ENCODE measurements at places on chromosomes 2 and 18.

DNA sequence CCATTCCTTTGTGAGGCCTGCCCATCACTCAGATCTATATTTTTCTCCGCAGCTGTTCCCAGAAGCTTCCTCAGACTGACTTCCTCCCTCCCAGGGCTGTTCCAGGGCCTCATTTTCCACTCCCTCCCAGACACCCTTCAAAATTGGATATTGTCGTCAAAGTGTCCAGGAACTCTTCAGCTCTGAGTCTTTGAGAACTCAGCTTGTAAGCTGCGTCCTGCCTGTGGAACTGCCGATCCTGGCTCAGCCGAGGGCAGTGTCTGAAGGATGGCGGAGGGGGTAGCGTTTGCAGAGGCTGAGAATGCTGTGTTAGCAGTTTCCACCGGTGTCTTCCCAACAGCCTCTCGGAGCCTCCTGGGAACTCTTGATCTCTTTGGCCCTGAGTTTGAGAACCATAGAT lies 27.1 kb downstream of the NCK2 start:
- DNase-seq: no peak

DNA sequence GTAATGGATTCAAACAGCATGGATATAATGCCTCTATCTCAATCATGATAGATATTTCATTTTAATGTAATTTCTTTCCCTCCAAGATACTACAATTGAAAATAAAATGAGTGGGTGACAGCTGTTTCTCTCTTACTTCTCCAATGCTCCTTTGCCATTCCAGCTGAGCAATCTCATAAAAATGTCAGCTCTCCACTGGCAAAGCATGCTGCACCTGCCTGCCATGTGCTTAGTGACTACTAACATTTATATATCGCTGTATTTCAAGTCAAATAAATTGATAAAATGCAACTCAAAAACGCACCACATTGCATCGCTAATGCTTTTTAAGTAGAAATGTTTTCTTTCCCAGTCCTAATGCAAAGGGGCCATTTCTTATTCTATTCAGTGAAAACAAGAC lies 1093.9 kb downstream of the CBLN2 start:
- DNase-seq: no peak

DNA sequence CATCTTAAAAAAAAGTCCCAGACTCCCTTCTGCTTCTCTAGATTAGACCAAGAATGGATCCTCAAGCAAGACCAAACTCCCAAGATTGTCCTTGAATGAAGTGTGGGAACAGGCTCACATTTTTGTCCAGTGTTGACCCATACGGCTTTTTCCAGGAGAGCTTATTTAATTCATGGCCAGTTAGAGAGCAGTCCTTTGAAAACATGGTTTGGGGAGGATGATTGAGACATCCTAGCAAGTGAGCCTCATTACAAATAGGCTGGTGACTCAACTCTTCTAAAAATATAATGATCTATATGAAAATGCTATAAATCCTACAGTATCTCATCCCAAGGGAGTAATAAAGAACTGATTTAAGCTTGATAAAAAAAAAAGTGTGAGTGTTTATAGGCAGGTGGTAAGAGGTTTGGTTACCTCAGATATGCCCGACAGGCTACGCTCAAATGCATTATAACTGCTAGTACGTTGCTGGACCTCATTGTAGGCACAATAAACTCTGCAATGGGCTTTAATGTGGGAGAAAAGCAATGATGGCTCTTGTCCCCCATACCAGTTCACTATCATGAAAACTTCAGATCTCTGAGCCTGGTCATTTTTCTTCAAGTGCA lies 17.0 kb downstream of the ANKRD29 start:
- DNase-seq: no peak

GRCh38 chr2:233059547-233059796 lies 670 bp upstream of the INPP5D start:
- no peak for DNase-seq

- DNase-seq: no peak
Observed at GRCh38 chr2:80291656-80292055, 12.9 kb downstream of the LRRTM1 start.

DNA sequence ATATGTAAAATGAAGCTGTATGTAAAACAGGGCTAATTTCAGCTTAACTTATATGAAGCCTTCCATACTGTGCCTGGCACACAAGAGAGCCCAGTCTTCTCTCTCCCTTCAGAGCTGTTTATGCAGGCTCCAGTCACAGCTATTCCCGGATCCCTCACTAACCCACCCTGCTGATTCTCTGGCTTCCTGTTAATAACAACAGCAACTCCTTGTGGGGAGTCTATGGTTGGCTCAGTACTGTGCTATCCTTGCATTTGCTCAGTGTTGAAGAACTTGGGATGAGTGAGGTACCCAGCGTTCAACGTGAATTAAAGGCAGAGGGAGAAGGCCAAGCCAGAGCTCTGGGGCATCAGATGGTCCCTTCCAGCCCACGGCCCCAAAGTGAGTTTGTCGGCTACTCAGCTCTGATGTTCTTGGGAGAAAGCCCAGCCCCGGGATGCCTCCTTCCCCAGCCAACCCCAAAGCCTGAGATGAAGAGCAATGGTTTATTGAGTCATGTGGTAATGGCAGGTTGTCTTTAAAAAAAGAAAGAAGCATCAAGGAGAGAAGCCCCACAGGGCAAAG lies 43.2 kb downstream of the PSD4 start:
- no peak for DNase-seq

DNA sequence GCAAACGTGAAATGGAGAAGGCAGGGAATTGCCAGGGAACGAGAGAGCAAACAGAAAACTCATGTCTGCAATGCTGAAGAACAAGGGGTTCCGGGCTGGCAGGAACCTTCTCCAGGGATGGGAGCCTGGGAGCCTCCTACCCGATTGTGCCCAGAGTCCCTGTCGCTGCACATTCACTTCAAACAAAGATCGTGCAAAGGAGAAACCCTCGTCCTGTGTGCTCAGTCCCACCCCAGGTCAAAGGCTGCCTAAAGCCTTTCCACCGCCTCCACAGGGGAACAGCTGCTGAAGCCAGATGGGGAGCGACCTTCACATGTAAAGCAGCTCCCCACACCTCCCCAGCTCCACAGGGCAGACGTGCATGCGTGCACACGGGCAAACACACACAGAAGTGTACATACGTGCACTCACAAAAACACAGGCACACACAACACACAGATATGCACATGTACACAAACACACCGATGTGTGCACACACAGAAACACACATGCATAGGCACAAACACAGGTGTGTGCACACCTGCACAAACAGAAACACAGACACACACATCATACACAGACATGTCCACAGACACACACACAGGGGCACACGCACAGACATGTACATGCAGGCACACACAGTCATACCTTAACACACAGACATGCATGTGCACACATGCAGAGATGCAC lies 460.1 kb upstream of the SALL3 start:
- no peak for DNase-seq

- DNase-seq: no peak
Observed at GRCh38 chr2:211204456-211204855, 648.1 kb downstream of the CPS1 start.

- DNase-seq: no peak
Observed at GRCh38 chr2:124027182-124027581, 2.1 kb downstream of the CNTNAP5 start.

DNA sequence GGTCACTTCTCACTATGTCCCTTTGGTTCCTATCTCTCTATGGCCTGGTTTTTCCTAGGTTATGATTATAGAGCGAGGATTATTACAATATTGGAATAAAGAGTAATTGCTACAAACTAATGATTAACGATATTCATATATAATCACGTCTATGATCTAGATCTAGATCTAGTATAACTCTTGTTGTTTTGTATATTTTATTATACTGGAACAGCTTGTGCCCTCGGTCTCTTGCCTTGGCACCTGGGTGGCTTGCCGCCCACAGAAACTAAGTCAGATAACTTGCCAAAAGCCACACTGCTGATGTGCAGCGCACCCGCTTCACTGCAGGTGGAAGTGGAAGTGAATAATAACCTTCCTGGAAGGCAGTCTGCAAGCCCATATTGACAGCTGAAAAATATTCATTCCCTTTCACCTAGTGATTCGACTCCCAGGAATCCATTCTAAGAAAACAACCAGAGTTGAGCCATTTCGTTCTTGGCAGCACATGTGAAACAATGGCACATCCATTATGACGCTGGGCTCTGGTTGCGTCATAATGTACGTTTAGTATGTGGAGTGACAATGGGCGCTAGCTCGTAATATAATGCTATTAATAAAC lies 725 bp upstream of the ANKRD53 start:
- DNase-seq: peak; percentile 72

DNA sequence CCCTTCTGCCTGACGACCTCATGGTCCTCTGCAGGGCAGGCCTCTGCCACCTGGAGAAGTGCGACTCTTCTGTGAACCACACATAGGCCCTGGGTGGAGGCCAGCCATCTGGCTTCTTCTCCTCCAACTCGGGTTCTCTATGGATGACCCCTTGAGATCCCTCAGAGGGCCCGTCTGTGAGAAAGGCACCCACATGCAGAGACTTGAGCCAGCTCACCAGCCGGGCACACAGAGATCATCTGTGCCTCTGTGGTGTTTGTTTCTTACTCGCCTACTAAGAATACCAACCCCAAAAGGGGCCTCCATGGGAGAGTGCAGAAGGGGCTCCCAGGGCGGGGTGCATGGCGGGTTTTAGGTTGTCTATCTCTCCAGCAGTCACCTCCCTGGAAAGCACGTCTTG lies 176.5 kb upstream of the SALL3 start:
- no peak for DNase-seq

GRCh38 chr2:46569061-46569560 lies 89.7 kb downstream of the TMEM247 start:
- peak; percentile 80 for DNase-seq

DNA sequence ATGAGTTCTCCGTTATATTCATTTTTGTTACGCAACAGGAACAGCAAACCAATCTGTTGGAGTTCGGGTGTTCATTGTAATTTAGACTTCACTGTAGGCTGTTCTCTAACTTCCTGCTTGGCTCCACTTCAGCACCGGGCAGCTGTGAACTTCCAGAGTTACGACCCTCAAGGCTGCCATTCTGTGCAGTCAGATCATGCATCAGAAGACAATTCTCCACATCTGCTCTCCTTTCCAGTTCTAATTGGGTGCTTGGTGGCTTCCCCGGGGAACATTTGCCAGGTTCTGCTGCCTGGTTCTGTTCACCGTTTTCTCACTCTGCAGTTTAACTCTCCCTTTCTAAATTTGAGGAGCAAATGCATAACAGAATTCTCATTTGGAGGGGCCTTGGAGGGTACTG lies 237.7 kb downstream of the NYAP2 start:
- DNase-seq: no peak

DNA sequence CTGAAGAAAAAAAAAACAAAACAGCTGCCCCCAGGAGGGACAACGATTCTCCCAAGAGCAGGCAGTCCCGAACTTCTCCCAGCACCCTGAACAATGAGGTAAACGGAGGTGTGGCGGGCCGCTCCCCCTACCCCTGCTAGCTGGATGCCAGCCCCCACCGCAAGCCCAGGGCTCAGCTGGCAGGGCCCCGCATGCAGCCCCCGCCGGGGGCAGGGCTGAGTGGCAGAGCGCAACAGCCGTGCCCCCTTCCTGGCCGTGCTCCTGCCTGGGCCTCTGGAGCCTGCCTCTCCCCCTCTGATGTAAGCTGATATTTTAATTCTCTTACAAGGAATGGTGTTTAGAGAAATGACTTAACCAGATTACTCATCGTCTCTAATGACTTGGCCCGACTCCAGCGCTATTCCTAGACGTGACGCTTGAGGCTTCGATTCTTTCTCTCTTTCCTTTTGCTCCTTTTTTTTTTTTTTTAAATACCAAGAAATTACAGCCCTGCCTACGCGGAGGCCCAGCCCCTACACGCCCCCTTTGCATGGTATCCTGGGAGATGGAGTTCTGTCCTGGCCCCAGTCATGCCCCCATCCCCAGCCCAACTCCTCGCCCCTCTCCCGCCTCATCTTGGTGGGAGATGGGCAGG lies 4.6 kb upstream of the ARID5A start:
- DNase-seq: peak; percentile 97

- no peak for DNase-seq
Observed at GRCh38 chr2:238459081-238459629, 32.4 kb downstream of the ASB1 start.

DNA sequence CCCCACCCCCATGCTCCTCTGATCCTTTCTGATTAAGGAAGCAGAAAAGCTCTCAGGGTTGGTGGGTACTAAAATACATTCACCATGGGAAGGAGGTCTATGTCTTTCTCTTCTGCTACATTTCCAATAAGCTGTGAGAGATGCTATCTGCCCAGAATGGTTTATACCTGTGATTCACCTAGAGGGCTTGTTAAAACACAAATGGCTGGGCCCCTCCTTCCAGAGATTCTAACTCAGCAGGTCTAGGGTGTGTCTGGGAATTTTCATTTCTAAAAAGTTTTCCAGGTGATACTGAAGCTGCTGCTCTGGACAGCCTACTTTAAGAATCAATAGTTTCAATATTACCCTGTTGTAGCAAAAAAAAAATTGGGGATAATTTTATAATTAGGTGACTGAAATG lies 772.2 kb upstream of the ZEB2 start:
- DNase-seq: no peak

- no peak for DNase-seq
Observed at GRCh38 chr2:161352719-161353118, 44.5 kb downstream of the PSMD14 start.

GRCh38 chr2:105076121-105076520 lies 38.3 kb downstream of the MRPS9 start:
- no peak for DNase-seq

- no peak for DNase-seq
Observed at GRCh38 chr2:34844629-34845028, 1245.5 kb upstream of the FAM98A start.

GRCh38 chr2:43129676-43130547 lies 96.5 kb downstream of the ZFP36L2 start:
- DNase-seq: peak; percentile 72

DNA sequence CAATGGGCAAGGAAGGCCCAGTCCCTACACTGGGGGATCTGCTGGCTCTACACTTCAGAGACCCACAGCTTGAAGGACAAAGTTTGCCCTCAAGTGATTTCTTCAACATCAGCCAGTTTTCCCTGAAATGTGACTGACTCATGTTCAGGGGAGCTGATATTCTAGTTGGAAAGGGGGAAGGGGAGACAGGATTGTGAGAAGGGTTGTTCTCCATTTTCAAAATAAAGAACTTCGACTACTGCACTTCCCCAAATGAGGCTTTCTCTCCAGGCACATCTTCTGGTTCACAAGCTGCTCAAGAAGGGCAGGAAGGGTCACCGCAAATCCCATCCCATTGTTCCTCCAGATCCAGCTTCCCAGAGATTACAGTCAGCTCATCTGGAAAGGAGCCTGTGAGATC lies 117.6 kb downstream of the BCL2L11 start:
- DNase-seq: peak; percentile 12

GRCh38 chr2:129777762-129778583 lies 201.5 kb upstream of the RAB6C start:
- no peak for DNase-seq

DNA sequence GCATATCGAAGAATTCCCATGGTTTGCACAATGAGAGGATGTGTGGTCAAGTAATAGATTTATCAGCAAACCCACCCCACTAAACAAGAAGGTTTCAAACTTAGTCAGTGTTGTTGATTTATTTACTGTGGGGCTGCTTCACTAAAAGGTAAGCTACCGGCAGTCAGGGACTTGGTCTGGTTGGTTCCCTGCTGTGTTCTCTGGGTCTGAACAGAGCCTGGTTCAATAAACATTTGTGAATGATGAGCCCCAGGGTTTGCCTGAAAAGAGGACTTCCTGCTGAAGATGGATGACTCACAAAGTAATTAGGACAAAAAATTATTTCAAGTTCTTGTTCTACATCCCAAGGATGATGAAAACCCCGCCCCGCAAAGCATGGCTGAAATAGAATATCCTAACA lies 108.3 kb downstream of the SPP2 start:
- no peak for DNase-seq

- DNase-seq: no peak
Observed at GRCh38 chr2:72676341-72677025, 149.3 kb downstream of the EXOC6B start.

Measured in CD14-positive monocyte (primary cell).